Fibroblast of the aortic adventitia (primary cell): ENCODE measurements at places on chromosomes 5 and 9. TPM values are rescaled to one million over a fixed set of nuclear protein-coding genes. Genes with fewer than 3 reads are reported as not detected.
A peak's percentile ranks its signal among the peaks of the same experiment; 100 is the strongest.

DNA sequence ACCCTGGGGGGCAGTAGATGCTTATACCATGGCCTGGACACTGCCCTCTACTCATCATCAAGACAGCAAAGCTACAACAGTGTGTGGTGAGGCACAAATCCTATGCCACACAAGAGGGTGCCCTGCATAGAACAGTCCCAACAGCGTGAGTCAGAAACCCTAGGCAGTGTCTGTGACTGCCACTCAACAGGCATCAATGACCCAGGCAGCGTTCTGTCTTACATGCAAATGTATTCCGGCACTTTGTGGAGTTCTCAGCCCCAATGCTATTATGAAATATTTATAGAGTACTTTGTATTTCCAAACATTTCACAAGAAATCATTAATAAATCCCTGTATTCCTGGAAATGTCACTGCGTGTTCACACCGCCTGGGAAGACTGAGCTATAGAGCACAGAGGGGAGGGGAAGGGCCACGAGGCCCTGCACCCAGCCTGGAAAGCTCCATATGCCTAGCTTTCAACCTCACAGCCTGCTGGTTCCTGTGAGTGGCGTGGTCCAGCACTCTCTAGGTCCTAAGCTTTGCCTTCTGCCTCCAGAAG, 77.7 kb downstream of the NIPSNAP3B start:
- DNase-seq, result no peak

DNA sequence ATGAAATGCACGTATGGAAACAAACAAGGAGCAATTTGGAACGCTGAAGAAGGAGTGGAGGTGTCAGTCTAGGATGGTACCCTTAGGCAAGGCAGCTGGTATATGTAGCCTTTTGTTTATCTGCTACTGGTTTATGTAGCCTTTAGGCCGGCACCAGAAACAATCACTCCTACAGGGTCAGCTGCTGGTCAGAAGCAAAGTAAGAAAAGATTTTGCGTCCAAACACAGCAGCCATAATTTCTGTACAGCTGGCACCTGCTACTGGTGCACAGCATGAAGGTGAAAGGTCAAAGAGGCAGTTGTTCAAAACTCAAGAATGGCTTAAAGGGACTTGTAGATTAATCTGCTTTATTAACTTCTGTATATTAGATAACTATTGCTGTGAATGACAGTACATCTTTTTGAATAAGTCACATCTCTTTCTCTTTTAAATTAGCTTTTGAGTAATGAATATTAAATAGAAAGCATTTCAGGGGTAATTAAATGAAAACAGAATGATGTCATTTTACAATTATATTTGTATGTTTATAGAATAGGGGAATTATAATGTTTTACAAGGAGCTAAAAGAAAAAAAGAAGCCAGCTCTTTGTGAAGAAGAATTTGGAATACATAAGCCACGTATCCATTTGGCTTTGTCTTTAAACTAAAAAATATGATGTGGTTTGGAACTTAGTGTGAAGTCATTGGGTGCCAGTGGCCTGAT, 33.1 kb upstream of the TLX3 start:
- no peak for DNase-seq

DNA sequence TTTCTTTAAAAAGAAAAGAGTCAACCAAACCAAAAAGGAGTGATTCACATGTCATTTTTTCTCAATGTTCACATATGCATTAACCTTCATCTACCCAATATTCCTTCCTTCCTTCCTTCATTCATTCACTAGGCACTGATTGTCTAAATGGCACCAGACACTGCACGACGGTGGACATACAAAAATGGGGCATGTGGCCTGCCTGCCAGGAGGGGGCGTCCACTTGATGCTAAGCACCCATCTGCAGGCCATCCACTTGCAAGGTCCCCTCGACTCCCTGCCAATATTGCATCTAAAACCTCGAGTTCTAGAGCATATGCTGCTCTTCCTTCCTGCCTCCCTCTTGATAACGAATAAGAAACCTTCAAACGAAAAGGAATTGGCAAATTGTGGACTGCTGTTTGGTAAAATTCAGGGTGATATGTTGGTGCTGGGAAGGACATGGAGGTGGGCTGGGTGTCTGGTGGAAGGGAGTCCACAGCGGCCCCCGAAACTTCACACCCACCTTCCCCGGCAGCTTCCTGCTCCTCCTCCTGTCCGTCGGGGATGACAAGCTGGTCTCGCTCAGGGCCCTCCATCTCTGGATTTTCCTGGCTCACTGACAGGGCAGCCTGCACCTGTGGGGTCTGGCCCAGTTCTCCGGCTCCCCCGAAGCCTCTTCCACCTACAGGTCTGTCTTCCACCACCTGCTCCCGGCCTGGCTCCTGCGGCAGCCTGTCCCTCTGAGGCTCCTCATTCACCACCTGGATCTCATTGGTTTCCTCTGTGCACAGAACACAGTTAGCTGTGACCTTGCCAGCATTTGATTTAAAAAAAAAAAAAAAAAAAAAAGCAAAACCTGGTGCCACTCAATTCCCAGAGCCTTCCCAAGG, 64.3 kb downstream of the GOLM1 start:
- DNase-seq, result peak; percentile 27

DNA sequence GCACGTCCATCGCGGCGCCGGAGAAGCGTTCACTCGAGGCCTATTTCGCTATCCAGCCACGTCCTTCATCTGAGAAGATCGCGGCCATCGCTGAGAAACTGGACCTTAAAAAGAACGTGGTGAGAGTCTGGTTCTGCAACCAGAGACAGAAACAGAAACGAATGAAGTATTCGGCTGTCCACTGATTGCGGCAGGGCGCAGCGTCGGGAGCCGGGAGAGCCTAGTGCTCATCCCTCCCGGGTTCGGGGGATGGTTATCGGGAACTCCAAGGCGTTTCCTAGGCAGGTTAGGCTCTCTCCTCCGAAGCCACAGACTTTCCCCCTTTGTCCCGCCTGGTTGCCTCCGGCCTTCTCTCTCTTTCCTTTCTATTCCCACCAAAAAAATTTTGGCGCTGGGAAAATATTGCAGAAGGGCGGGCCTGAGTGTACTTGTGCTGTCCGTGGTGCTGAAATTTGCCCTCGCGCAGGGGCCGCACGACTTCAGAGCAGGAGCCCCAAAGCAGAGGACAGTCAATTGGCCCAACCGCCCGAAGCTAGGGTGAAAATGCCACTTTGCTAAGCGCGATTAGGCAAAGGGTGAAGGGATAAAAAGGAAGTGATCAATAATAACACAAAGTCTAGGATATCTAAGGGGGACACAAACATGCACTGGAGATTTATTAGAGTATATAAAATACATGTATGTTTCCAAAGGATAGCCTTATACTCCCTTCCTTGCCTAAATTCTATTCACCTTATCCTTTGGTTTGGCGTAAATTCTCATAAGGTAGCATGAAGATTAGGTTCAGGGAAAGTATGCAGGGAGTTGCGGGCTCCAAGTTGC, 1.8 kb downstream of the POU4F3 start:
- DNase-seq, result peak; percentile 73

- no peak for DNase-seq
Measured at GRCh38 chr9:37511016-37512010, 25.6 kb downstream of the POLR1E start.

- DNase-seq, result no peak
Measured at GRCh38 chr9:133788819-133789717, 50.9 kb upstream of the SARDH start.

DNA sequence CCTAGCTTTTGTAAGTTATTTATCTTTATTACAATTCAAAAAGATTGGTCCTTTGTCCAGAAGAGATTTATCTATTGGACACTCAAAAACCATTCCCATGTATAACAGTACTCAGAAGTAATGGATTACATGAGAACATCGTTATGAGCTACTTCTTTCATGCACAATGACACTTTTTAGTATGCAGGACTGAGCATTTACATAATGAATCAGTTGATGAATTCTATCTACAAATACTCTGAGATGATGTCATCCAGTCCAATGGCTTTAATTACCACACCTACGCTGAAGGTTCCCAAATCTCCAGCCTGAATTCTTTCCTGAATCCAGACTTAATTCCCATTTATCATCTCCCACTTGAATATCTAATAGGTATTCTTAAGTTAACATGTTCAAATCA, 75.3 kb downstream of the PTBP3 start:
- no peak for DNase-seq

GRCh38 chr5:65948115-65948747, 21.9 kb downstream of the ERBIN start:
- DNase-seq, result no peak

- DNase-seq, result no peak
Measured at GRCh38 chr5:151917904-151918303, 6.7 kb downstream of the GLRA1 start.

DNA sequence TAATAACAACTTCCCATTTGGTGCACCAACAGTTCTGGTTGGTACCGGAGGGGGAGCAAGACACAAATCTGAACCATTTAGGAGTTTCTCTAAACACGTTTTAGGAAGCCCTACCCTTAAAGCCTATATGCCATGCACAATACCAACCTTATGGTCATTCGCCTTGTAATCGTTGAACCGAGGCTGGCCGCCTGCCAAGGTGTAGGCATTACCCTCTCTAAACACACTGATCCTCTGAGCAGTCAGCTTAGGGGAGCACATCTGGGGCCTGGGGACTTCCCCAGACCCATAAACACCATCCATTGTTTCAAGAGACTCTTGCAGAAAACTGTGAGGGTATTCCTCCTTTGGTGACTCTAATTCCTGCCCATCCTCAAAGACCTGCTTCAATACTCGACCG, 328 bp downstream of the GRXCR2 start:
- DNase-seq, result no peak

- peak; percentile 74 for DNase-seq
Measured at GRCh38 chr5:69334793-69335268, 2.2 kb upstream of the CCDC125 start.

GRCh38 chr5:40383749-40384651, 295.7 kb upstream of the PTGER4 start:
- peak; percentile 79 for DNase-seq

DNA sequence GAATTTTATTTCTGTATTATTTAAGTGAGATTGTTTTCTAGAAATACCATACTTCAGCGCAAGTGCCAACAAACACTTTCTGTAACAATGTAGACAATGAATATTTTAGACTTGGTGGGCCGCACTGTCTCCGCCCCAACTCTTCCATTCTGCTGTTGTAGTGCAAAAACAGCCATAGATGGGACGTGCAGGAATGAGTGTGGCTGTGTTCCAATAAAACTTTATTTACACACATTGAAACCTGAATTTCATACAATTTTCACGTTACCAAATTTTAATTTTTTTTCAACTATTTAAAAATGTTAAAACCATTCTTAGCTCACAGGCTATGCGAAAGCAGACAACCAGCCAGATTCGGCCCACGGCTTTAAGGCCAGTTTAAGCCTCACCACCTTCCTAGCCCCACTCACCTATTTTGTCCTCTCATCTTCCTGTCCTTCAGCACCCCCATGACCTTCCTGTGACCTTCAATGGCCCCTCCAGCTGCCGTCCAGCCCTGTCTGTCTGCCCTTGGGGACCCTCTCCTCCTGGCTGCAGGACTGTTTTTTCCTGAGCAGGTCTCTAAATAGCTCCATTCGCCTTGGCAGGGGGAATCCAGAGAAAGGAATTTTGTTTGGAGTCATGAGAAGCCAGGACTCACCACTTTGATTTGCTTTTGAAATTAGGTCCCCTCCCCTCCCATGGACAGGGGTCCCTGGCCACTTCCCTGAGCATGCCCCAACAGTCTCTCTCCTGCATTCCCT, 11.2 kb upstream of the ANXA6 start:
- no peak for DNase-seq

DNA sequence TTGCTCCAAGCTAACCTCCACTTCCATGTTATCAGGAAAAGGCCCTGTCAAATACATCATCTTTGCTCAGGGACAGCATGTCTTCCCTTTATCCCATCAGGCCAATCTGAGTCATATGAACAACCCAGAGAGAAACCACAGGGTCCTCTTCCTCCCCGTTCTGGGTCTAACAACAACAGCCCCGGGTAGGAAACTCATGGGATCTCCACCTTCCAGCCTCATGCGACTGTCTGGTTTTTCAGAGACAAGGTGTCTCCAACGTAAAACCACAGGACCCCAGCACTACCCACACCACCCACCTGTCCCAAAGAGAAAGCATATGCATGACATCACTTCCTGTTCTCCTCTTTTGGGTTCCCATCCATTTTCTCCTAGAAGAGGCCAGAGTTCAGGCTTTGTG, 217.9 kb downstream of the ENC1 start:
- no peak for DNase-seq

- no peak for DNase-seq
Measured at GRCh38 chr5:82115858-82116257, 144.0 kb downstream of the ATG10 start.

DNA sequence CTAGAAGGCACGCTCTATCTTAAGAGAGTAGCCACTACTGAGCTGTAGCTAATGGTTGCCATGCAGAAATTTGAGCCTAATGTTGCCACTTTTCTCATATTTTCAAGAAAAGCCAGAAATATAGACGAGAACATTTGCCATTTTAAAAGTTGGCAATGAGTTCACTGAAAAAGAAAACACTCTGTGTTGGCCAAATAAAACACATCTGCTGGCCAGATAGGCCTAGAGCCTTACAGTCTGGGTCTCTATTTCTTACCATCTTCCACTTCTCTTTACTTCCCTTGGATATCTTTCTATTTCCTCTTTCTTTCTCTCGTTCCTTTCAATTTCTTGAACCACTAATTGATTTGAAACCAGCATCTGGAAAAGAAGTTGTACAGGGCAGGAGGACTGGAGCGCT, 36.6 kb upstream of the VCAN start:
- peak; percentile 67 for DNase-seq

DNA sequence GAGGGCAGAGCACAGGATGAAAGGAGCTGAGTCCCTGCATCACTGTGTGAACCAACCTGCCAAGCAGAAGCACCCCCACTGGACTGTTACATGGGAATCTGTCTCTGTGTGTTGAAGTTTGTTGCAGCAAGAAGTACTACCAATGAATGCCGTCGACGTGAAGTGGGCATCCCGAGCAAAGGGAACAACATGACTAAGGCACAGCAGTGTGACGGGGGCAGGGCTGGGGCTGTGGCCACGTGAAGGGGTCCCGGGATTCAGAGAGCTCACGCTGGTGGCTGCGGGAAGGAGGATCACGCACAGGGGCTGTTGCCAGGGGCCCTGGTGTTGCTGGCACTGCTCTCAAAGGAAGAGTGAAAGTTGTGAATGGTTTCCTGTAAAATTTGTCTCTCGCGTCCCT, 27.5 kb upstream of the GABBR2 start:
- DNase-seq, result no peak

GRCh38 chr9:3370715-3371114, 155.1 kb downstream of the RFX3 start:
- no peak for DNase-seq

GPX3 gene
- total RNA-seq, result 11.3 and 53.1 TPM in 2 replicates

ZFP37 gene
- total RNA-seq, result 0.82 and 3.6 TPM in 2 replicates

CREBRF gene
- total RNA-seq, result 29.7 and 33.8 TPM in 2 replicates

SLC6A7 gene
- not detected in 2 replicates for total RNA-seq

ACTL7A gene
- total RNA-seq, result not detected in 2 replicates

RNF180 gene
- 1.4 and 3.4 TPM in 2 replicates for total RNA-seq

ISL1 gene
- 0.18 and 2.6 TPM in 2 replicates for total RNA-seq

SPINK7 gene
- 0.41 TPM in 1 of 2 replicates, not detected in the other for total RNA-seq

CEL gene
- 0.27 TPM in 1 of 2 replicates, not detected in the other for total RNA-seq

KCNV2 gene
- total RNA-seq, result not detected in 2 replicates

NRARP gene
- 0.09 TPM in 1 of 2 replicates, not detected in the other for total RNA-seq
